ENCODE measurements at places on chromosomes 1 and 21.

DNA sequence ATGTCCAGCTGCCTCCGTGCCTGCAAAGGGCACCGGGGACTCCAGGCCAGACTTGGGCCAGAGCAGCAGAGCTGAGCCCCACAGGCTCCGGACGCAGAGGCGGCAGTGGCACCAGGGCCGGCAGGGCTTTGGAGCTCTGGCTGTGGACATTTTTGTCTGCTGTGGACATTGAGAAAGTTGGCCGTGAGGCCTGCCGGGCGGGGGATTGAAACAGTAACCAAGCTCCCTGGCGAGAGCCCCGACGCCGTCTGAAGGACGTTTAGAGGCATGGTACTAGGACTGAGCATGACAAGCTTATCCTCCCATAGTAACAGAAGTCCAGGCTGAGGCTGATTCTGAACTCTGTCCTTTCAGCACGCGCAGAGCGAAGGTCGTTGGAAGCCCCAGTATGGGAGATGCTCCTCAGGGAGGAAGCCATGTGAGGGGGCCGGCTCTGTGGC is 323.8 kb downstream of the AMY1C start:
- DNase-seq = no peak

DNA sequence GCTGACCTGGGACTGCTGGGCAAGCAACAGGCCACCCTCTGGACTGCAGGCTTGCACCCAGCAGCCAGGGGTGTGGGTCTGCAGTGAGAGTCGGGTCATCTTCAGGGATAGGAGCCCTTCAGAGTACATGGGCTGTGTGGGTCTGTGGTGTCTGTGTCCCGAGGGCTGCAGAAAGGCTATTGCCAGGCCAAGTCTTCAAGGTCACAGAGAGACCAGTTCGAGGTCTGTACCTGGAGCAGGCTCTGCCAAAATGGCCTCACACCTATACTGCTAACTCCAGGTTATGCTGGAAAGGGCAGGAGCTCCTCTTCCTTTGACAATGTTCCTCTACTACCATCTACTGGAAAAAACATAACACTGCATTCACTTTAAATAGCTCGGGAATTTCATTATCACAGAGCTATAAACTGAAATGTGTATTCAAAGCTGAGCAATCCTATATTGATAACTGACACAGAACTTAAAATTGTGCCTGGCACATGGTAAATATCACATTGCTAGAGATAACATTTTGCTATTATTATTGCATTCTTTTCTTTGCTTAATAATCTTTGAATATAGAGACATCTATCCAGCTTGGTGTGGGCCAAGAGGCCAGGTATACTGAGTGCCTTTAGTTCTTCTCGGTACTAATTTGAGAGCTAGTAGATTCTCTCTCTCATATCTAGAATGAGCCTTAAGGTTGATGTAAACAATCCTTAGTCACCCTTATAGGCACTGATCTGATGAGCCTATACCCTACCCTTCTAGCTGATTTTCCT is 6.9 kb upstream of the DNAH14 start:
- DNase-seq = peak; percentile 59

- no peak for DNase-seq
Measured at GRCh38 chr1:24639881-24640280, 3.2 kb upstream of the SRRM1 start.

DNA sequence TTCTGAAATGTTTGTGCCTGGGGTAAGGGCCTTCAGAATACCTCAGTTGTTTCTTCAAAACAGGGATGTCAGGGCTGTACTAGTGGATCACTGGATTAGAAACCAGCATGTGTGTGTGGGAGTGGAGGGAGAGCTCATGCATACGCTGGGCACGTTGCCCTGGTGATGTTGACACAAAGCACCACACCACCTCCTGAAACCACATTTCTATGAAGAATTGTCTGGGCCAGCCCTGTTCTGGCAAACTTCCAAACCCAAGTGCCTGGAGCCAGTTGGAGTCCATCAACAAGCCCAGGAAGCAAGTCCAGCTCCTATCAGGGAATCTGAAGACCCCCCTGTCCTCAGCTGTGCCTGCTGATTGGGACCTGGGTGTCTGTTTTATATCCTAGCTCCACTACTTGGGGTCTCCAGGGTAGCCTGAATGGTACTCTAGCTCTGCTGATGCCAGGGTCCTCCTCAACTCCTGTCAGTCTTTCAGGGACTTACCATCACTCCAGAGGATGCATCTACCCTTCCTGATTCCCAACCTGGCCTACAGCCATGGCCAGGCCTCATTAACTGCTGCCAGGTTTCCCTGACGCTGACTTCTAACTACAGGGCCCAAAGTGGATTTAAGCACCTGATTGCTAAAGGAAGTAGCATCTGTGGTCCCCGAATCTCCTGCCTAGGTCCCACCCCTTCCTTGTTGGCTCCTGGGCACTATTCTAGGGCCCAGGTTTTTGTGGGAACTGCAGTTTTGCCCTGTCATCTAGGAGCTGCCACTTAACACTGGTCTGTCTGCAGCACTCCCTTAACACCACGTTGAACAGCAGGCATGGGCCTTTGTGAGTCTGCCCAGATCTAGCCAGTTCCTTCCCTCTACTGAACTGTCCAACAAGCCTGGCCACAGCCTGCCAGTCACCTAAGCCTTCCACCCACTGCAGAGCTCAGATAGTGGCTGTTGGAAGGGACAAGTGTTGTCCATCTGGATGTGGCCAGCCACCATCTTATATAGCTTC is 45.5 kb downstream of the LPAR3 start:
- peak; percentile 96 for DNase-seq

- no peak for DNase-seq
Measured at GRCh38 chr21:27145134-27145798, 178.4 kb upstream of the ADAMTS5 start.

- DNase-seq = peak; percentile 64
Measured at GRCh38 chr1:53046930-53047329, 15.1 kb upstream of the PODN start.

- DNase-seq = no peak
Measured at GRCh38 chr1:27057389-27057788, 44.7 kb upstream of the TENT5B start.

Measured in ELR (cell line).